Activated CD4-positive, alpha-beta T cell treated with anti-CD3 and anti-CD28 coated beads, Interleukin-10, Interleukin-2, amounts not matched to agents 100 ng/mL and 50 ng/mL, durations not matched to agents 16 hours and 8 hours (primary cell): ENCODE measurements at places on chromosomes 2 and 18.

DNA sequence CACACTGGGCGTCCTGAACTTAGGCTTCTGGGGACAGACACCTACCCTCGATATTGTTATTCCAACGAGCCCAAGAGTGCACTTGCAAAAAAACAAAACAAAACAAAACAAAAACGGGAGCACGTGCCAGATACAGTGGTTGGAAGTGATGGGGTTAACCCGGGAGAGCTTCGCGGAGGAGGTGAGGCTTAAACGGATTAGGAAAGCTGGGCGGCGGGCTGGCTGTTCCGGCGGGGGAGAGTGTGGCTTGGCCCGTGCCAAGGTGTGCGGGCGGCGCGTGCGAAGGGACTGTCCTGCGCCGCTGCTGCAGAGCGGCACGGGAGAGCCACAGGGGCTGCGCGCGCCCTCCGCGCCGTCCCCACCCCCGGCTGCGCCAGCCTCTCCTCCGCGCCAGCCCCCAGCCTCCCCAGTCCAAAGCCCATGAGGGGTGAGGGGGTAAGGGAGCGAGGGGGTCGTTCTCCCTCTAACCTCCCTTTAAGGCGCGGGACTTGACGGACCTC, 1.5 kb upstream of the SLC30A3 start:
- no peak for DNase-seq

GRCh38 chr18:25053466-25053865, 298.5 kb downstream of the ZNF521 start:
- no peak for DNase-seq

DNA sequence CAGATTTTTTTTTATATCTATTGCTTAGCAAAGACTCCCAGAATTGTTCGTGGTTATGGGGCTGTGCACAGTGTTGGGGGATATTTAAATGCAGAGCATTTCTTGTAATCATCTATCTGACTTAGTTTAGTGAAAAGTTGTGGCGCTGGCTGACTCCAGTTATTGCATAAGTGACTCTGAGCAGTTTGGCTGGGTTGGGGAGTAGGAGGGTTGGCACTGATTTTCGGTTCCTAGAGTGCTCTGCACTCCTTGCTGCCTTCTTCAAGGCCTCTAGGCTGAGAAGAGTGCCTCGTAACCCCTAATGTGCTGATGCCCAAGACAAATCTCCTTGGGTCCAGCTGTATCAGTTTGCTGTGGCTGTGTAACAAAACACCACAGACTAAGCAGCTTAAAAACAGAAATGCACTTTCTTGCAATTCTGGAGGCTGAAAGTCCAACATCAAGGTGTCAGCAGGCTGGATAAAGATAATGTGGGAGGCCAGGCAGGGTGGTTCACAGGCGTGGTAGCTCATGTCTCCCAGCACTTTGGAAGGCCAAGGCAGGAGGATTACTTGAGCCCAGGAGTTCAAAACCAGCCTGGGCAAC, 6.5 kb upstream of the IMPA2 start:
- no peak for DNase-seq

DNA sequence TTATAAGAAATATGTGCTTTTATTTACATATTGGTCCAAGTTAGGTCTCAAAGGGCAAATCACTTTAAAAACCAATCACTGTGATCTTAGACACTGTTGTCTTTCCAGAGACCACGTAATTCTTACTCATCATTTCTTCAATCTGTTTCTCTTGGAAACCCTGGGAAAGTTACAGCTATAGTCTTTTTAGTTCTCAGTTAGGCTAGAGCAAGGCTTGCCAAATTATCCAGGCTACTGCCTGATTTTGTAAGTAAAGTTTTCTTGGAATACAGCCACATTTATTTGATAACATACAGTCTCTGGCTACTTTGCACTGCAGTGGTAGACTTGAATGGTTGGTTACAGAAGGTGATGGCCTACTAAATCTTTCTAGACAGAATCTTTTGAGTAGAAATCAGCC, 106.0 kb downstream of the KIAA1328 start:
- no peak for DNase-seq

- DNase-seq, result no peak
Observed at GRCh38 chr18:3832025-3832638, 382.2 kb downstream of the TGIF1 start.

GRCh38 chr2:68434981-68435380, 32.1 kb downstream of the FBXO48 start:
- no peak for DNase-seq

GRCh38 chr2:3041841-3042600, 335.6 kb downstream of the EIPR1 start:
- no peak for DNase-seq

GRCh38 chr2:121329786-121330185, 44.8 kb upstream of the TFCP2L1 start:
- no peak for DNase-seq

GRCh38 chr2:231676243-231676642, 32.1 kb upstream of the PTMA start:
- no peak for DNase-seq

DNA sequence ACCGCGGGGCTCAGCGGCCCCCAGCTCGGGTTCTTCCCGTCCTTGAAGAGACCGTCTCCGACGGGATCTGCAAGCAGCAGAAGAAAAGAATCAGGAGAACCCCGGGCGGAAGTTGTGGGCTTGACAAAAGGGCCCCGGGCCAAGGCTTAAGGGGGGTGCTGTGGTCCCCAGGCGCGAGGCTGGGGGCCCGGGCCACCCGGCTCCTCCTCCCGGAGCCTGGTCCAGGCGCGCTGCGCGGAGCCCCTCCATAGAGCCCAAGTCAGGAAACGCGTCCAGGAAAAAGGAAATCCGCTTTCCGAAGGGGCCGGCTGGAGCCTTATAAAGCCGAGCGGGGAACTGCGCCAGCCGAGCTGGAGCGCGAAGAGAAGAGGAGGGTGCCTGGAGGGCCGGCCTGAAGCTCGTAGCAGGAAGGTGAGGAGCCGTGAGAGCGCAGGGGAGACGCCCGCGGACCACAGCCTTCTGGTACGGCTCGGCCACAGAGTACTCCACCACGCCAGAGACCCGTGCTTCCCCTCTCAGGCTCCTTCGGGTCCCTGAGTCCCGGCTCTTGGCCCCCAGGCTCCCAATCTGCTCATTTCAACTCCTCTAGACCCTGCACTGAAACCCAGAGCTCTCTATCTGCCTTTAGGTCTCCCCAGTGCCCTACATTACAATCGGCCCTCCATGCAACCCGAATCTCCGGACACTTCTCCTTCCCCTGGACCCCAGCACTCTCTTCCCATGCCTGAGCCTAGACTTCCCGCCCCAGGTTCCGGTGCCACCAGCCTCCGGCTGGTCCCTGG, 554 bp downstream of the FEV start:
- DNase-seq, result no peak

DNA sequence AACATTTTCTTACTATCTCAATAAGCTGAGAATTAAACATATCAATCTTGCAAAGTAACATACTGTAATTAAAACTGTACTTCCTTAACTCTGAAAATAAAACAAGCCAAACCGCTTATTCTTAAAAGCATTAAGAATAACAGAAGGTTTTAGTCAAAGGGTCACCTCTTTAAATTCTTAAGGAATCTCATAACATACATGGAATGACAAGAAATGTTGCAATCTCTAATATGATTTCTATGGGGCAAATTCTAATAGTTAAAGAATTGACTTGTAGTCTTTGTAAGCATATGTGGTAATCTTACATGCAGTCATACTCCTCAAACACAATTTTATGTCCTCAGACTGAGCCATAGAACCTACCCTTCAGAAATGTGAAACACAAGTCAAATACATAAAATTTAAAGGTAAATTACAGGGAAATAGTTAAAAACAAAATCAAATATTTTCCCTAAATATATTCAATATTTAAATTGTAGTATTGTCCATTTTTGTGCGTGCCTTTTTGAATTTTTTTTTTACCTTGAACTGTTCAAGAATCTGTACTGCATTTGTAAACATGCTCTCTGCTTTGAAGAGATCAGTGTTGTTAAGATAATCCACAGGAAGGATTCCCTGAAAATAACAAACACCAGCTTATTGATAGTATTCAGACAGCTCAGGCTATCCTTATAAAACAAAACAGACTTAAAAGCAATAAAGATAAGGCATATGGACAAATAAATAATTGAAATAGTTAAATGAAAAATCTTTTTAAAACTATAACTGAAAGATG, 48.2 kb downstream of the PIGN start:
- DNase-seq, result no peak

- no peak for DNase-seq
Observed at GRCh38 chr2:85009019-85009618, 38.2 kb downstream of the KCMF1 start.

DNA sequence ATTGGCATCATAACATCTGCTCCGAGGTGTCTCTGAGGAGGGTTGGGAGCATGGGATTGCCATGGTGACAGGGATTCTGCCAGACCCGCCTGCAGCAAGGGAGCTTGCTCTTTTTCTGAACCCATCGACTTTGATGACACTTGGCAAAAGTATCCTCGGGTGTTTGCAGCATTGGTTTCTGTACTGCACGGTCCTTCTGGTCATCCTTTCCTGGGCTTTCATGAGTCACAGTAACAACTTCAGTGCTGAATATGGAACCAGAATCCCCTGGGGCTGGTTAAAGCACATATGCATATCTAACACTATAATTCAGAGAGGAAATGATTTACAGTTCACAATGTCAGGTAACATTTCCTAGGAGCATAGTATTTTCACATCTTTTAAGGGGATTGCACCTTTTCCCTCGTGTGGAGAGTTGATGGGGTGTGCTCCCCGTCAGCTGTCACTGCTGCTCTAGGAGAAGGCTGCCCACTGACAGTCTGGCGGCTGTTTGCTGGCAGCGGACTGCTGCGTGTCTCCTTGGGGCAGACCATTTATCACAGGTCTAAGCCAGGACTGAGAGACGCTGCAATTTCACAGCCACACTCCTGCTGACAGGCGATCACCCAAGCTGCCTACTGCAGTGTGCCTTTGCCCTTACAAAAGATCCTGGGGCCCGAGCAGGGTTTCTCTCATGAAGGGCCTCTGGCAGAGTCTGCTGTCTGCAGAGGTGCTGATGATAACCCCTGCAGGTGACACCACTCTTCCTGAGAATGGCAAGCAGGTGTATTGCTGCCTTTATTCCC, 425.3 kb downstream of the THSD7B start:
- DNase-seq, result no peak

DNA sequence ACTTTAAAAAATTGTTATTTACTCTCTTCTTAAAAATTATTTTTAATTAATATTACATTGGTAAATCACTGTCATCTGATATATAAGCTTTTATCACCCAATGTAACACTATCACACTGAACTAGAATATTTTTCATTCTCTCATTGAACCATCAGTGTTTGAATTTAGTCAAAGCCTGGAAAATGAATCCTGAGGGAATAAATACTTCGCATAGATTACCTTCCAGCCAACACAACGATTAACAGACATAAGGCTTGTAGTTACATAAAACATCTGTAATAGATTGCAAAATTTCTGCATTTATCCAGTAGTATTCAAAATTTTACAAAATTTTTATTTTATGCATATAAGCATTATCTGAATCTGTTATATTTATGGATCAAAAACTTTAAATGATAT, 314.9 kb downstream of the ERBB4 start:
- DNase-seq, result no peak

DNA sequence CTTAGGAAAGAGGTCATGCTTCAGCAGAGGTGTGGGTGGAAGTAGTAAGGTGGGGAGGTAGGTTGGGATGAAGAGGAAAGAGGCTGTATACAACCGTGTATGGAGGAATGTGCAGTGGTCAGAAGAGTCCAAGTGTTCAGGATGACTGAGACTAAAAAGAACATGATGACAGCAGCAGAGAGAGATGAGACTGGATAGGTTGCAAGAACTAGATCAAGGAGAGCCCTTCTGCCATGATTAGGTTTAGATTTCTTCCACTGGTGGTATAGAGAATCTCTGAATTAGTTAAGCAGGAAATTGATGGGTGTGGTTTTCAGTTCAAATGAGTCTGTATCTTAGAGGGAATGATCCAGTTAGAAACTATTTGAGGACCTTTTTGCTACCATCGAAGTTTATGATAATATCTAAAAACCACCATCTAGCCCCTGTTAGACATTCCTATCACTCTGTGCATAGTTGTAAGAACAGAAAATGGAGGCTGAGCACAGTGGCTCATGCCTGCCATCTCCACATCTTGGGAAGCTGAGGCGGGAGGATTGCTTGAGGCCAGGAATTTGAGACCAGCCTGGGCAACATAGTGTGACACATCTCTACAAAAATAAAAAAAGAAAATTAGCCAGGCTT, 221.0 kb downstream of the LTBP1 start:
- DNase-seq, result peak; percentile 14

GRCh38 chr2:109033171-109033570, 44.2 kb upstream of the EDAR start:
- no peak for DNase-seq

DNA sequence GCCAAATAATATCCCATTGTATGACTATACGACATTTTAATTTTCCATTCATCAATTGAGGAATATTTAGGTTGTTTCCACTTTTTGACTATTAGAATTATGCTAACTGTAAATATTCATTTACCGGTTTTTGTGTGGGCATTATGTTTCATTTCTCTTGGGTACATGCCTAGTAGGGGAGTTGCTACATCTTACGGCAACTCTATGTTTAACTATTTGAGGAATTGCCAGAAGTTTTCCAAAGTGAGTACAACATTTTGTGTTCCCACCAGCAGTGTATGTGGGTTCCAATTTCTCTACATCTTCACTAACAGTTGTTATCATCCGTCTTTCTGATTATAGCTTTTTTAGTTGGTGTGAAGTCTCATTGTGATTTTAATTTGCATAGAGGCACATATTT, 1.6 kb upstream of the KDSR start:
- no peak for DNase-seq

DNA sequence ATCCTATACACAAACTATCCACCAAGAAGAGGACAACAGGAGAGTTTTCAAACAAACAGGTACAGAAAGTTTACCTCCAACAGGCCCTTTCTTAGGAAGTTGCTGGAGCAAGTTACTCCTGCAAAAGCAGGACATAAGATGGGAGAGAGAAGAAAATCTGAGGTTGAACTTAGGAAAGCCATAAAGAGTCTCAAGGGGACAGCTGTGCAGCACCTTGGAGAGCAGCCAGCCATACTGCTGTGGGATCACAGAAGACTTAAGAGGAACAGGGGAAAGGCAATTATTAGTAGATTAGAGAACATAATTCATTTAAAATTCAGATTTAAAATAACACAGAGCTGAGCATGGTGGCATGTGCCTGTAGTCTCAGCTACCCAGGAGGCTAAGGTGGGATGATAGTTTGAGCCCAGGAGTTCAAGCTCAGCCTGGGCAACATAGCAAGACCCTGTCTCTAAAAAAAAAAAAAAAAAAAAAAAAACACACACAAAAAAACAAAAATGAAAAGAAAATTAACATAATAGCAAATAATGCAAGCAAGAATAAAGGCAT, 148.1 kb upstream of the SIX3 start:
- DNase-seq, result no peak

DNA sequence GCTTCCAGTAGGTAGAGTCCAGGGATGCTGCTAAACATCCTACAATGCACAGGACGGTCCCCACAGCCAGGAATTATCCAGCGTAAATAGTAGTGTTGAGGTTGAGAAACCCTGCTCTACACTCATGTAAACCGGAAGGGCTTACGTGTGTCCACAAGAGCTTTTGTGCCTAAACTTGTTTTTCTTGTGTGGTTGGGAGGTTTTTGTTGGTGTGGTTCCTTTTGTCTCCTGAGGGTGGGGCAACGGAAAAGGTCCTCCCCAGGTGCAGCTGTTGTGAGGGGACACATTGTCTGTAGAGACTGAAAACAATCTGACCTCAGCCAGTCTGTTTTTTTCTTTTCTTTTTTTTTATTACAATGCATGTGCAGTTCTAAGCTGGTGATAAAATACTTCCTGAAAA, 72.7 kb upstream of the MGAT5 start:
- DNase-seq, result peak; percentile 44

- DNase-seq, result peak; percentile 28
Observed at GRCh38 chr18:11955239-11956029, 25.9 kb upstream of the IMPA2 start.
